ENCODE measurements at places on chromosomes 1 and 21. TPM values are rescaled to one million over a fixed set of nuclear protein-coding genes. Genes with fewer than 3 reads are reported as not detected.

The ROR1 gene
- total RNA-seq, result 27.3 TPM

- DNase-seq, result no peak
Observed at GRCh38 chr21:25507522-25507921, 99.8 kb downstream of the MRPL39 start.

The LCE2C gene
- not detected for total RNA-seq

DNA sequence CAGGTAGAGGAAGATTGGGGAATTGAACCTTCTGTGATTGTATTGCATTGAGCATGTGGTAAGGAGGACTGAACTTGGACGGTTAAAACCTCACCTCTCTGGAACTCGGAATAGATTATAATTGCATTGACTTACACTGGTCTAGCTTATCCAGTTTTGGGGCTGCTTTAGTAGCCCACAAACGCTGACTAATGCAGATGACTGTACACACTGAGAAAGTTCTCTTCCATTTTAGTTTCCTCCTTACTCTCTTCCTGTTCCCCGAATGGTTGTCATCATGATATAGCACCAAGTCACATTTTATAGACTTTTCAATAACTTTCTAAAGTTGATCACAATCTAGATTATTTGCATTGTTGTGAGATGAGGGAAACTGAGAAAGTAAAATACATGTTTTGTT lies 78.2 kb downstream of the NFIA start:
- no peak for DNase-seq

DNA sequence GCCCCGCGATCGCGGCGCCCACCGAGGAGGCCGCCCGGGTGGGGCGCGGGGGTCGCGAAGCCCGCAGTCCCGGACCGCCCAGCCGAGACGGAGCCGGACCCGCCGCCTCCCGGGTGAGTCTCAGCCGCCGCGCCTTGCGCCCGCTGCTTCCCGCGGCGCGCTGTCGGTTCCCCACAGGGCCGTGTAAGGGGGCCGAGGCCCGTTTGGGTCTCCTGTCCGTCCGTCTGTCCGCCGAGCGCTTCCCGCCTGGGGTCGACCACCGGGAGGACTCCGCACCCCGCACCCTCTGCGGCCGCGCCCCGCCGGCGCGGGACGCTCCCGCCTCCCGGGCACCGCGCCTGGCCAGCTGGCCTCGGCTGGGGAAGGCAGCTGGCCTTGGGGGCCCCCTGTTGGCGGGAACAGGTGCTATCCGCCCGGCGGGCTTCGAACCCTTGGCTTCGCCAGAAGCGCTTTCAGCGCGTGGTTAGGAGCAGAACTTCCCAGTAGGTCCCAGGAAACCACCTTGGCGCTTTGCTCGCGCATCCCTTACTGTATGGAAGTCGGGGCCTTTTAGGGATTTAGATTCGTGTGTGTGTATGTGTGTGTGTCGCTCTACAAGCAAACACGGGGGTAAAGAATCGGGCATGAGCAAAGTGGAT lies 414 bp downstream of the TMEM51 start:
- peak; percentile 87 for DNase-seq

- DNase-seq, result no peak
Observed at GRCh38 chr1:25765136-25765922, 34.7 kb upstream of the SELENON start.

DNA sequence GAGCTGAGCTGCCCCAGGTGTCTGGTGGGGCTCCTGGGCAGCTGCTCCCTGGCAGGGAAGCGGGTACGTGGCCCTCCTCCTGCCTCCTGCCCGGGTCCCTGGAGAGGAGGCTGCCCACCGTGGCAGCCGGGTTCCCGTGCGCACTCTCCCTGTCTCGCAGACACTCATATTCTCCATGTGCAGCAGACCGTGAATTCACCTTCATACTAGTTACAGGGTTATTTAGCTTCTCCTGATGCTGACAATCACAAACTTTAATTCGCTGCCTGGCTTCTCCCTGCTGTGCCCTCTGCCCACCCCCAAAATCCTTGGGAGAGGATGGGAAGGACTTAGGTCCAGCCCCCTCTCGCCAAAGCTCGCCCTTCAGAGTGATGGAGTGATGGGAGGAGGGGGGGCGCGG lies 95.3 kb downstream of the CASZ1 start:
- DNase-seq, result no peak

DNA sequence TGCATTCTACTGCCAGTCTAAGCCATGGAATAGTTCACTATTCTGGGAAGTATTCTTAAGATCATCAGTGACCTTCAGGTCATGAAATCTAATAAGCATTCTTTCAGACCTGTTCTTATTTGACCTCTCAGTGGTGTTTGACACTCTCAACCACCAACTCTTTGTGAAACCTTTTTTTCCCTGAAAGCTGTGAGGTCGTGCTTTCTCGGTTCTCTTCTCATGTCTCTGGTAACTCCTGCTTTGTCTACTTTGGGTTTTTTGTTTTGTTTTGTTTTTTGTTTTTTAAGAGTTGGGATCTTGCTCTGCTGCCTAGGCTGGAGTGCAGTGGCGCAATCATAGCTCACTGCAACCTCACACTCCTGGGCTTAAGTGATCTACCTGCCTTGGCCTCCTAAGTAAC lies 56.3 kb downstream of the POU2F1 start:
- DNase-seq, result no peak

The GBP5 gene
- 1.3 TPM for total RNA-seq

DNA sequence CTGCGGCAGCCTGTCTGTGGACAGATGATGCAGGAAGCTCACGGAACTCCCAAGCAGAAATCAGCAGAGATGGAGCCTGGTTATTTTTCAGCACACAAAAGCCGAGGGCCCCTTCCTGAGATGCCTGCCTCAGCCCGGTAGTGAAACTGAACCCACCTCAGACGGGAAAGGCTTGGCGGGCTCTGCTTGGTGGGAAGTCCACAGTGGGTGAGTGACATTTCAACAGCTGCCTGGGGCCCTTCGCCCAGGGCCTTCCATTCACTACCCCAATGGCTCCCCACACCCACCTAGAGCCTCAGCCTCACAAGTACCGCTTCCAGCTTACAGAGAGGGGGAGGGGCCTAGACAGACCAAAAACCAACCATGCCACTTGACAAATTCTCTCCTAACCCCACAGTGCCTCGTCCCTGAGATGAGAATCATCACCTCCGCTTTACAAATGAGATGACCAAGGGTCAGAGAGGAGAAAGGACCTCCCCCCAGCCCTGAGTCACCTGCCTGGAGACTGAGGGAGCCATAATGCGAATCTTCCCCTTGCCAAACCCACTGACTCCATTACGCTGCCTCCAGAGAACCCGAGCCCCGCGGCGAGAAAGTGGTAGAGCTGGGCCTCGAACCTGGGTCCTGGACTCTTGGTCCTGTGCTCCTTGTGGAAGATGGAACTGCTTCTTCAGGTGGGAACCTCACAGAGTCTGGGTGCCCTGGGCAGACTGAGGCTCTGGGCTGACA lies 3.4 kb upstream of the ECE1 start:
- no peak for DNase-seq

The RNU1-4 gene
- under 0.01 TPM for total RNA-seq

Data from sigmoid colon (tissue), 7 donors.